LNCaP clone FGC (cell line): ENCODE measurements at places on chromosomes 3 and 15.

DNA sequence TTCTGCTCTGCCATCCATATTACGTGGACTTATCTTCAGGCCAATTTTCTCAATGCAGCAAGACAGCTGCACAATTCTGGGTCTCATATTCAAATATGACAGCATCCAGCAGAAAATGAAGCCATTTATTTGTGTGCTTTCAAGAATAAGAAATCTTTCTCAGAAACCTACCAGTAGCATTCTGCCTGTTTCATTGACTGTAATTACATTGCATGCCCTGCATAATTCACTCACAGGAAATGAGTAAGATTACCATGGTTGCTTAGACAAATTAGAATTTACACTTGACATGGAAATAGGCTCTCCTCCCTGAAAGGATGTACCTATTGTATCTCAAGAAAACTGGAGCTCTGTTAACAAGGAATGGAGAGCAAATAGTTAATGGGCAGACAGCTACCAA, 346.6 kb upstream of the DCBLD2 start:
- DNase-seq = no peak

- no peak for DNase-seq
Measured at GRCh38 chr15:44788748-44789147, 52.4 kb downstream of the TRIM69 start.

DNA sequence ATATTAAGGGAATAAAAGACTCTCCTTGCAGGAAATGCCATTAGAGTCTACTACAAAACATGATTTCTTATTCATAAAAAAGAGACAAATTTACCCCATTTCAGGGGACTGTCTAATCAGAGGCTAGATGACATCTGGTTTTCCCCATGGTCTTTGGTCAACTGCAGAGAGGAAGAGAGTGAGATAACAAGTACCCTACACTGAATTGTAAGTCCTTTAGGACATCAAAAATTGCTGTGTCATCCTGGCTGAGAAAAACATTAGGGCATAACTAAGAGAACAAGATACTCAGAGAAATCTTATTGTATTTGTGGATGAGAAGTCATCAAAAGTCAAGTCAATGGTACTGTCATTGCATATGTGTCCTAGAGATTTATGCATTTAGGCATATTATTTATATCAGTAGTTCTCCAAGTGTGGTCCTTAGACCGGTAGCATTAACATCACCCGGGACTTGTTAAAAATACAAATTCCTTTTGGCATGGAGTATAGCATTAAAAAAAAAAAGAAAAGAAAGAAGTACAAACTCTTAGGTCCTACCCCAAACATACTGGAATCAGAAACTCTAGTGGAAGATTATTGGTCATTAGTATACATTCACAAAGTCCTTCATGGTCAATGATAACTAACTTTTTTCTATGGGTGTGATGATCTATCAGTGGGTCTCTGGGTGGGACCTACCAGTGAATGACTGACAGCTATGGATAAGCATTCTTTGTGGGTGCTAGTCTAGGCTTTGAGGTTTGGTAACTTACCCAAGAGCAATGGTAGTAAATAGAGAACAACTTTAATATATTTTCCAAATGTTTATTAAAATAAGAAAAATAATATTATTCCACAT, 29.0 kb upstream of the TBC1D5 start:
- DNase-seq = no peak

DNA sequence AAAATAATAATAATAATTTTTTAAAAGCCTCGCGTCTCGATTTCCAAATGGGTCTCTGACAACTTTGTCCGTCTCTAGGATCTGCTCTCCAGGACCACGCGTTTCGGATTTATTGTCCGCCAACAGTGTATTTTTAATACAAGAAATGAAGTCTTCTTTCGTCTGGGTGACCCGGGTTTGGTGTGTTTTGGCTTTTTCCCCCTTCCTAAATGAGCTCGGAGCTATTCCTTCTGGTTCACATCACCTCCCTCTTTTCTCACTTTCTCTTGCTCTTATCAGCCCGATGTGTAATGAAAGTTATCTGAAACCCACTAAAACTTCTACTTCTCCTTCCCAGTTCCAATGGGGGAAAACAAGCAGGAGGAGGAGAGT, 516.7 kb downstream of the MECOM start:
- no peak for DNase-seq

GRCh38 chr15:58390655-58391054, 41.1 kb upstream of the LIPC start:
- no peak for DNase-seq

- DNase-seq = no peak
Measured at GRCh38 chr3:143358155-143358792, 238.7 kb downstream of the CHST2 start.

DNA sequence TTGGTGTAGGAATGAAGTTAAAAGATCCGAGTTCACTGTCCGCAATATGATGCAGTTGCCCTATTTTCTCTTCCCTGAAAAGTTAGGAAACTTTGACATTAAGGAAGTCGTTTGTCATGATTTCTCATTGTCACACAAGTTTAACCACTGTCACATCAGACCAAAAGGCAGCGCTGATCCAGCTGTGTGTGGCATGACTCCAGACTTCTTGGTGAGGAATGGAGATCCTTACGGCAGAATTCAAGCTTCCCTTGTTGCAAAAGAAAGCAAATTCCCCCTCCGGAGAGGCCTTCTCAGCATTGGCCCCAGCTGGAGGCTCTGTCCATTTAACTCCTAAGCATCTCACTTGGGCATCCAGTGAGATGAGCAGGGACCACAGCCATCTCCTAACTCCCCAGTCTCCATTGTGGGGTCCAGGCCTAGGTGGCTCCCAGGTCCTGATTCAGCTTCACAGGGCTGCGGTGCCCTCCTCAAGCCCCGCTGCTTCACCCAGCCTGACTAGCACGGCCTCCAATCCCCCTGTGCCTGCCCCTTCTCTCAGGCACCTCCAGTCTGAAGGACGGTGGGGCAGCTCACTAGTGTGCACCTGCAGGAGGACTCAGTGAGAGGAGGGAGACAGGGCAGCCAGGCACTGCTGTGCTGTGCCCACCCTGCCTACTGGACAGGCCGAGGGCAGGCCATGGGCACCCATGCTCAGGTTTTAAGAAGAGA, 159.5 kb downstream of the CHSY1 start:
- DNase-seq = no peak

GRCh38 chr3:177169936-177170722, 27.2 kb downstream of the TBL1XR1 start:
- no peak for DNase-seq

DNA sequence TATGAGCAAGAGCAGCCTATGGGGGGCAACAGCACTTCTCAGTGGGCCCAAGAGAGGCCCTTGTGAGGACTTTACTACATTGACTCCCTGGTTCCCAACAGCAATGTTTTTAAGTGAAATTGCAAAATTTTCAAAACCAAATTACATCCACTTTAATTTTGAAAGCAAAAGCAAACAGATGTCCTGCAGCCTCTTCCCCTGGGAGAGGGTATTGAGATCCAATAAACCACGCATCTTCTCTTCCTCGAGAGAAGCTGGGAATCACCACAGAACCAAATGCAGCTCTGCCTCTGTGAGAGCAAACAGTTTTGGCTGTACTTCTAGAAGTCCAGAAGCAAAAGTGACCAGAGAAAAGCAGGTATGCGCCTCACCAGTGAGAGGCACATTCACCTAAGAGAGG, 25.2 kb downstream of the NMNAT3 start:
- no peak for DNase-seq

- DNase-seq = no peak
Measured at GRCh38 chr15:40118473-40118872, 9.8 kb upstream of the BMF start.

DNA sequence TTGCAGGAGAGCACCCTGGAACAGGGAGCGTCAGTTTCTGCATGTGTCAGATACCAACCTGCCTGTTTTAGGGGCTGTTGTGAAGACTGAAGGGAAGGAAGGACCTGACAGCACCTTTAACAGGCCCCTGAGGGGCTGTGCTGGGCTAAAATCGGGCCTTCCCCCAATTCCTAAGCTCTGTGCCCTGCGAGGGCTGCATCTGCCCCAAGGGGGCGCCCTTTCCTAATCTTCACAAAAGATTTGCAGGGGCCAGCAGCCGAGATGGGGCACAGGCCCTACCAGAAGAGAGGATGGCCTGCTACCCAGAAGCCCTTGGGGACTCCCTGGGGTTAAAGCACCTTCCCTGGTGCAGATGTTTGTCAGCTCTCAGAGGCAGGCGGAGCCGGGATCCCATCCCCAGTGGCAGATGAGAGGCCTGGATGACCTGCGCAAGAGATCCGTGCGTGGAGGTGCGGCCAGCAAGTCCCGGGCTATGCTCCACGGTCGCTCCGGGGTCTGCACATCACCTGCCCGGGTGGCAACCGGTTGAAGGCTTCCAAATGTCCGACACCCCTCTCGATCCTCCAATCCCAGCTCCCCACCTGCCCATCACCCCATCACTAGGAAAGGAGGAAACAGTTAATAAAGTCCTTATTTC, 53.6 kb downstream of the RHCG start:
- no peak for DNase-seq

DNA sequence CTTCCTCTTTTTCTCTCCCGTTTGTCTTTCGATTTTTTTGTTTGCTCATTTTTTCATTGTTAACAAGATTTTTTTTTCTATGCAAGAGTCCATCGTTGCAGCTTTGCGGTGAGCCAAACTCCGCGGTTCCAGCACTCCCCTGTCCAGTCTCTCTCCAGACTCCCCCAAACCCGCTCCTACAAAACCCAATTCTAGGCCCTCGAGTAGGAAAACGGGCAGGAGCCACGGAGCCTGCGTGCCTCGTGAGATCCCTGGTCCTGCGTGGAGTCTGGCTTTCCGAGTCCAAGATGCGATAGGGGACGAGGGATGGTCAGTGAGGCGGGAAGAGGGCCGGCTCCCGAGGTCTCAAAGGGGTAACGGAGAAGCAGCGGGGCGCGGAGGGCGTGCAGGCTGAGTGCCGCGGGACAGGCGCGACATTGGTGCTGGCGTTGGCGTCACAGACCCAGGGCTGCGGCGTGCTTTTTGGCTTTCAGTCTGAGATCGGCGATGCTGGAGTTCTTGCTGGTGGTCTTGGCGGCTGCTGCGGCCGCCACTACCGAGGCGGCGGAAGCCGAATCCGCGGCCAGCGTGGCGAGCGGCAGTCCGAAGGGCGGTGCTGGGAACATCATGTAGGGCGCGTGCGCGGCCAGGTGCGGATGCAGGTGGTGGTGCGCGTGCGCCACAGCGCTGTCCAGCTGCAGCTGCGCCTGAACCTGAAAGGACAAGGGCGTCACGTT, 8.5 kb downstream of the SHOX2 start:
- DNase-seq = peak; percentile 68

- DNase-seq = no peak
Measured at GRCh38 chr15:41331833-41332193, 578 bp downstream of the OIP5 start.

GRCh38 chr3:127637546-127637945, 8.6 kb downstream of the PODXL2 start:
- DNase-seq = no peak

DNA sequence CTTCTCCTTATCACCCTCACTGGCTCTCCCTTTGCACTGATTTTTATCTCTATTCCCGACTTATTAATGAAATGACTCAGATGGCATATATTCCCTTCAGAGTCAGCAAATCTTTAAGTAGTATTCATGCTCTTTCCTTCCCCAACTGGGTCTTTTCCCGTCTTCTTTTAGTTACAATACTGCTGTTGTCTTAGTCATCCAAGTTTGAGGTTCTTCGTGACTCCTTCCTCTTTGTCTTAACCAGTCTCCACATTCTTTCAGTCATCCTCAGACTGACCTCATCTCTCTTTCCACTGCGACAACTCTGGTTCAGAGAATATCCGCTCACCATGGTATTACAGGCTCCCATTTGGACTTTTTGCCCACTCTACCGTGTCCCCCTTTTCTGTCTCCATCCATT, 12.4 kb downstream of the WDR5B start:
- DNase-seq = no peak

GRCh38 chr15:42070976-42071350, 23.4 kb downstream of the PLA2G4D start:
- DNase-seq = no peak

GRCh38 chr3:179113903-179114302, 34.3 kb upstream of the PIK3CA start:
- no peak for DNase-seq

DNA sequence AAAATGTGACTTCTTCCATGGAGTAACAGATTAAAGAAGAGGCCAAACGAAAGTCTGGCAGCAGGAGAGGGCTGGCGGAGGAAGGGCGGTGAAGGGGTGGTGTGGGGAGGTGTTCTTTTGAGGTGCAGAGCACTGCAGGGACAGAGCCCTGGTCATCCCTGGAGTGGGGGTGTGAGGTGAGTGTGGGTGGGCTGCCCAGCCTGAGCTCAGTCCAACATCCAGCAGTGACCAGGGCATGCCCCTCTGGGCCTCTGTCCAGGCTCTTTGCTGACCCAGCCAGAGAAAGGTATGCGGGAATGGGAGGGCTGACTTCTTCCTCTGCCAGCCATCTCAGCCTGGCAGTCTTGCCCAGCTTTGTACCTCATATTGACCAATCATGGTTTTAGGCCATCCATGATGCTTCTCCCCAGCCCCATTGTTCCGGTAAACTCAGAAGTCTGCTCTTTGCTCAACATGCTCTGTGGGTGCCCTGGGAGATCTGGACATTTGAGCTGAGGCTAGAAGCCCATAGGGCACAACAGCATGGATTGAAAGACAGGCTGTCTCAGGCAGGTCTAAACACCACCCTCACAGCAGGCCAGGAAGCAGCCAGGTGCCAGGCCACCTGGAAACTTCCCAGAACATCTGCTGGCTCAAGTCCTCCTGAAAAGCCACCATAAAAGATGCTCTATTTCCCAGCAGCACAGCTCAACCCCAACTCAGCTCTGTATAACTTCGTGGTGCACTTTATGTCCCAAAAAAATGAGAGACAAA, 25.9 kb upstream of the CXCR6 start:
- no peak for DNase-seq

GRCh38 chr15:86063356-86064095, 16.1 kb upstream of the AGBL1 start:
- DNase-seq = no peak

GRCh38 chr15:70920981-70921696, 28.5 kb downstream of the LRRC49 start:
- no peak for DNase-seq

DNA sequence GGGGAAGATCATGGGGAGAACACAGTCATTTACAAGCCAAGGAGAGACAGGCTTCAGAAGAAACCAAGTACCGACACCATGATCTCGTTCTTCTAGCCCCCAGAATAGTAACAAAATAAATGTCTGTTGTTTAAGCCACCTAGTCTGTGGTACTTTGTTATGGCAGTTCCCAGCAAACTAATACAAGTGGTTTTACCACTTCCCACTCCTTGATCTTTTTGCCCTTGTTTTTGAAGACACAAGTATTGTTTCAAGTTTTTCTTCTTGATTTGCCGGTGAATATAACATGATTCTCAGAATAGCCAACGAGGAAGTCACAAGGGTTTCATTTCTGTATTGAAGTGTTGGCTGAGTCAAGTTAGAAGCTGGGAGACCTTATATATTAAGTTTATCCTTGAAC, 220.3 kb downstream of the SOX2 start:
- no peak for DNase-seq

DNA sequence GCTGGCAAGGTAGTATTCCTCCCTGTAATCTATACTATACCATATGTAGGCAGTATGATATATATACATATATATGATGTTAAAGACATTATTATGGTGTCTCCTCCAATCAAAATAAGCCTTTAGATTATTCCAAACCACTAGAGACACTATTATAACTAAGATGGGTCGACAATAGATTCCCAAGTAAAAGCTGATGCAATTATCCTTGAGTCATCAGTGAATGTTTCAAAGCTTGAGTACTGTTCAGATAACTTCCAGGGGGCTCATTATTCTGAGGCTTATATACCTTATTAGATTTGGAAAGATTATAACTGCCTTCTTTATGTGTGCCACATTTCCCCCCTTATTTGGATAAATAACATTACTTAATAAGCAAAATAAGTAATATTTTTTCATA, 11.9 kb upstream of the C3orf38 start:
- no peak for DNase-seq

GRCh38 chr3:118478706-118479276, 555.9 kb downstream of the IGSF11 start:
- DNase-seq = no peak
